ENCODE measurements at places on chromosomes 16 and 17.

GRCh38 chr16:55297910-55298479 is 26.0 kb upstream of the IRX6 start:
- DNase-seq: no peak

DNA sequence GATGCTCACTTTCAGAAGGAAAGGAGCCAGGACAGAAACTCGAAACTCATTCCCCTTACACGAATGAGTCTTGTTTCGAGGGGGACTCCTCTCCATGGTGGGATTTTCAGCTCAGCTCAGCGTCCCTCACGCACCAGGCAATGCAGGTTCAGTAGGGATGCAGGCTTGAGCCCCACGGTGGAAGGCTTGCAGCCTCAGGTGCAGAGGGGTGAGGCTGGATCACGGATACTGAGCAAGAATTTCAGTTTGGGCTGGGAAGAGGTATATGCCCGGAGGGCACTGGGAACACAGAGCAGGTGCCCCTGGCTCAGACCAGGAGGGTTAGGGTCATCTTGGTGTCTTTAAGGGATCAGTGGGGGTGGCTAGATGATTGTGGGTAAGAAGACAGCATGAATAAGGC is 344.9 kb upstream of the TNRC6C start:
- DNase-seq: no peak

DNA sequence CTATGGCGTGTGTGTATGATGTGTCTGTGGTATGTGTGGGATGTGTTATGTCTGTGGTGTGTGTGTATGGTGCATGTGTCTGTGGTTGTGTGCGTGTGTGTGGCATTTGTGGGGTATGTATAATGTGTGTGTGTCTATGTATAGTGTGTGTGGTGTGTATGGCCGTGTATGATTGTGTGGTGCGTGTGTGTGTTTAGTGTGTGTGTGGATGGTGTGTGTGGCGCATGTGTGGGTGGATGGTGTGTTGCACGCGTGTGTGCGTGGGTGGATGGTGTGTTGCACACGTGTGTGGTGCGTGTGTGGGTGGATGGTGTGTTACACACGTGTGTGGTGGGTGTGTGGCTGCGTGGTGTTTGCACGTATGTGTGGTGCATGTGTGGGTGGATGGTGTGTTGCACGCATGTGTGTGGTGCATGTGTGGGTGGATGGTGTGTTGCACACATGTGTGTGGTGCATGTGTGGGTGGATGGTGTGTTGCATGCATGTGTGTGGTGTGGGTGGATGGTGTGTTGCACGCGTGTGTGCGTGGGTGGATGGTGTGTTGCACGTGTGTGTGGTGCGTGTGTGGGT is 5.6 kb upstream of the SLC38A10 start:
- DNase-seq: no peak

- DNase-seq: no peak
Observed at GRCh38 chr16:31880322-31880979, 6.8 kb downstream of the ZNF267 start.

- DNase-seq: no peak
Observed at GRCh38 chr17:80246266-80246681, 14.4 kb upstream of the RNF213 start.

- DNase-seq: no peak
Observed at GRCh38 chr16:47712276-47713224, 251.4 kb downstream of the PHKB start.

DNA sequence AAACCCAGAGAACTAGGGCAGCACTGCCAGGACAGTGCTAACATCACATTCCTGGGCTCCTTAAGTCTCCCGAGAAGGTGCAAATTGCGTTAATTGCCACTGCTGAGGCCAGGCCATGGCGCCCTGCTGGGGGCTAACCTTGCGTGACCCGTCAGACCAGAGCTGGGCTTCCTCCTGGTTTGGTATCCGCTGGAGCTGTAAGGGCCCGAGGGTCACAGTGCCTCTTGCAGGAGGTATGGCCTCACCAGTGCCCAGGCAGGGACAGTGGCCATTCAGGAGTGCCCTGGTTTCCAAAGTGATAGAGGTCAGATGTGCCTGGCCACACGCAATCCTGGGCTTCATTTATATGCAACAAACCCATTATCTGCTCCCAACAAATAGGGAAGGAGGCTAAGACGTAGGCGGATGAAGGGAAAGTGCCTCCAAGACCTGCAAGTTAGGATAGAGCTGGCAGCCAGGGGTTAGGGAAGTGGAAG is 17.7 kb upstream of the ADCY9 start:
- no peak for DNase-seq

DNA sequence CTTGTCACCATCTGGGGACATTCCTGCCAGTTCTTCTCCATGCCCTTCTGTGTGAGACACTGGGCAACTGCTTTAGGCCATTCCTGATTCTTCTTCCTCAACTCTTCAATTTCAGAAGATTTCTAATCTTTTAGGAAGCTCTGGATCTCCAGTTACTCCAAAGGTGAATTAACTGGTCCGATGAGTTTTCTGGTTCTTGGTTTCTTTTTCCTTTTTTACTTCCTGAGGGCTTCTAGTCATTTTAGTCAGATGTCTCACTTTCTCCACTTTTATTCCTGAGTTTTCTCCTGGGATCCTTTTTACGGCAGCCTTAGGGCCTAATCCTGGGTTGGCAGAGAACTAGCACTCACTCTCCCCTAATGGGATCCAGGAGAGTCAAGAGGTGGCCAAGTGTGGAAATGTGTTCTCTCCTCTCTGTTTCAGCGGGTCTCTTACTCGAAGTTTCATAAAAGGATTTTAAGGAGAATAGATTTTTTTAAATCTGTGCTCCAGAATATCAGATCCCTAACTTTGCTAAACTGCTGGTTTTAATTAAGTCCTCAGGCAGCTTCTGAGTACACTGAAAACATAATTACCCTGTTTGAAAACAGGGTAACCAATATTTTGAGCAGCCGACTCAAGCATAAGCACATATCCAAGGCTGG is 107.6 kb downstream of the RMI2 start:
- DNase-seq: no peak

DNA sequence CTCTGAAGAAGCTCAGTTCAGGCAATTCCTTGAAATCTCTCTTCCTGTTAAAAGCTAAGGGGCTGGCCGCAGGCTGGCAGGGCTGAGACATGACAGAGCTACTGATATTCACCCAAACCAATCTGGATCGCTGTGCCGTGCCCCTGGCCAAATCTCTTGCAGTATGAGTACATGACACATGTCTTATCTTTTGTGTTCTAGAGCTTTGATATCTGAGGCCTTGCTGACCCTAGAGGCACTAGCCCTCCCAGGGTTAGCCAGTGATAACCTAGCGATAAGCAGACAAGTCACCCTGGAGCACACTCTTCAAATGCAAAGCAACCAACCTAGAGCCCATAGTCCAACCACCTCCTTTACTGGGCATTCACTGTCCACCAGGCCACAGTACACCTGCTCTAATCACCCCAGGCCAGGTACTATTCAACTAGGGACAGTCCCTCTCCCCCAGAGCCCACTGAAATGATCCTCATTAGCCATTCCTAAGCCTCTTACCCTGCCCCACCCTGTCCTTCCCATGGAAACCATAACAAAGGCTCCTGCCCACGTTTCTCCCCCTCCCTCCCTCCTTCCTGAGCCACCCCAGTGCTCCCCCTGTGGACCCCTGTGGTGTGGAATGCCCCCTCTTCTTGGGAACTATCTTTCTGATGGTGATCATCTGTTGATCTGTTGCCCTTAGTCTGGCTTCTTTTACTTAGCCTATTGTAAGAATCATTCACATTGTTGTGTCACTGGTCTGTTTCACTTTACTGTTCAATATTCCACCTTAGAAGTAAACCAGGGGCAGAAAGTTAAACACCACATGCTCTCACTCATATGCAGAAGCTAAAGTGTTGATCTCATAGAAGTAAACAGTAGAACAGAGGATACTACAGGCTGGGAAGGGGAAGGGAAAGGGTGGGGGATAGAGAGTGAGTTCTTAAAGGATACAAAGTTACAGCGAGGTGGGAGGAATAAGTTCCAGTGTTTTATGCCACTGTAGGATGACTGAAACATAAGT is 52.5 kb downstream of the TEKT5 start:
- DNase-seq: no peak

GRCh38 chr16:76696876-76697275 is 419.7 kb downstream of the CNTNAP4 start:
- no peak for DNase-seq

DNA sequence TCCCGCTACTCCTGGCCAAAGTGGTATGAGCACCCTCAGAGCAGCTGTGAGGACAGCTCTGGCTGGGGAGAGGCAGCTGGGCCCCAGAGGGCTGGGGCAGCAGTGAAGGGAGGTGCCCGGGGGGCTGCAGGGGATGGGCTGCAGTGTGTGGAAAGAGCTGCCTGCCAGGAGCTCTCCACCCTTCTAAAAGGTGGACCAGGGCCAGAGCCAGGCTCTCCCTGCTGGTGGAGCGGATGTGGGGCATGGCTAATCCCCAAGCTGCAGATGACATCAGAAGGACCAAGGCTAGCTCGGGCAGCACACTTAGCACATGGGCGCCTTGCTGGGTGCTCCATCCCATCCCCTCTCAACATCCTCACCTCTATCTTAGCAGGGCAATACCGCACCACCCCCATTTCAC is 103.1 kb downstream of the SDK2 start:
- no peak for DNase-seq

DNA sequence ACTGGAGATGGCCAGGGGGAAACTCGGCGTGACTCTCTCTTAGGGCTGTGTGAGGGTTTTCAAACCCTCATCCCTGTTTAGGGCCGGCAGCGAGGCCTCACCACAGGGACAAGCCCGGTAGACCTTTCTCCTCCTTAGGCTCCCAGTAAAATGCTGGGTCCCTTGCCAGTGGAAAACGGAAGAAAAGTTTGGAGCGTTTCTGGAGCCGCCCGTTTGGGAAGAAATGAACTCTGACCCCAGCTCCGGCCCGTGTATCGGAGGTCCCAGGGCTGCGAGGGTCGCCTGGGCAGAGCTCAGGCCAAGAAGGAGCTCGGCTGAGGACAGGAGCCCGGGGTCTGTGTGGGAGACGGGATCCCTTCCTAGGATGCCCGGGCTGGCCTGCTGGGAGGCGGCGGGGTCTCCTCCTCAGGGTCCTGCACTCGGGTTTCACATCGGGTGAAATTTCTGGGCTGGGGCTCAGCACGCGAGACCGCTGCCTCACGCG is 23.2 kb downstream of the ZNF213 start:
- DNase-seq: peak; percentile 72

- no peak for DNase-seq
Observed at GRCh38 chr17:12744786-12745185, 44.5 kb upstream of the ARHGAP44 start.

- DNase-seq: no peak
Observed at GRCh38 chr17:51118330-51119195, 2.1 kb downstream of the SPAG9 start.

GRCh38 chr16:2468233-2468724 is 2.8 kb upstream of the NTN3 start:
- no peak for DNase-seq

DNA sequence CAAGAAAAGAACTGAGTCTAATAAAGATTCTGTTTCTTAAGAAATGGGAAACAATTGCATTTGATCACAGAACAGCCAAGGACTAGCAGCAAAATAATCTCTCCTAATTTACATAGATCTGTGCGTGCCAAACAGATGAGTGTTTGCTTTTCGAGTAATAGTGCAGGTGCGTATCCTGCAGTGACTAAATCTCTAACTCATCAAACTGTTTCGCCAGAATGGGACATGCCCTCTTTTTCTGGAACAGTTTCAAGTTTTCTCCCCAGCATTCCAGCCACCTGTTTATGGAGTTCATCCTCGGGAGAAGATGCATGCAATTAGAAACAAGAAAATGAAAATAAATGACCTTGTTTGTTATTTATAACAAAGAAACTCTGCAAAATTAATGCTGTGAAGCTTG is 5.7 kb upstream of the TOX3 start:
- peak; percentile 35 for DNase-seq

DNA sequence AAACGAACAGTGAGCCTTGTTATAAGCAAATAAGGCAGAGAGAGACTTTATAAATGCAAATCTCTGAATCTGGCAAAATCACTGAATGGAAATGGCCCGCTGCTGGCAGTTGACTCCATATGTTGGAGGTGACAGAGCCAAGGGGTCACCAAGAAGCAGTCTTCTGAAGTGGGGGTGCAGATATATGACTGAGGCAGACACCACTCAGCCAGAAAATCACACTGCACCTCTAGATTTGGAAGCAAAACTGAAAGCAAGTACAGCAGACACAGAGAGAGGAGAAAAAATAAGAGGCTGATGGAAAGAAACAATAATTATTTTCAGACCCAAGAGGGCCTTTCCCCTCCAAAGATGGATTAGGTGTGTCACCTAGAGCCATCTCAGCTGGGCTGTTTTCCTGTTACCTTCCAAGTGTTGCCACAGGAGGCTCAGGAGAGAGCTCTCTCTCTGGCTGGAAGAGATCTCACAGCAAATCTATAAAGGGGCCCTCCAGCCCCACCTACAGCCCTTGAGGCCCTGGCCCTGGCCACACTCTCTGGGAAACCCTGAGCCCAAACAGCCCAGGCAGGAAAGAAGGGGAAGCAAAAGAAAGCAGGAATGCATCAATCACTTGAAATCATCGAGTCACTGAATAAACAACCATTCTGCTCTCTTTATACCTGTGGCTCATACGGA is 585.1 kb upstream of the PSMD7 start:
- DNase-seq: no peak

DNA sequence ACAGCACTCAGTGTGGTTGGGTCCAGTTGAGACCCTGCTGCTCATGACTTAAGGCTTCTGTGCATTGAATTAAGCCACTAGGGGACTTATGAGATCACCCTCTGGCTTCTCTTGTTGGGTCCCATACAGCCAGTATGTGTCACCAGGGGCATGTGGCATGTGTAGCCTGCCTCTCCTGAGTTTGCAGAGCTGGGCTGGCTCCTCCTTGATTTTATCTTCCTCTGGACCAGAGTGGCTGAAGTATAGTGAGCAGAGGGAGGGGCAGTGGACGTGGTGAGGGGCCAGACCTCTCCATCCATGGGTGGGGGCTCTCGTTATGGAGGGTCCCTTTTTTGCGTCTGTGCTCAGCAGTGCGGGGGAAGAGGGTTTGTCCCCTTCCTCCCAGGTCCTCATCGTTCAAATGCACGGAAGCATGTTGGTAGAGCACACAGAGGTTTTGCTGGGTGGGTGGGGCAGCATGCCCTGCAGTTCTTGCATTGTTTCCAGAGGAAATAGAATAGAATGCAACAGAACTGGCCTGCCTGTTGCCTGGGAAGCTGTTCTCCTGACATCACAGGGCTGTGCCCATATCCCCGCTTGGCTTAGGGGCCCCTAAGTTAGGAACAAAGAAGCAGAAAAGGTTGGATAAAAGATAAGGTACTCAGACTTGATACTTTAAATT is 77.4 kb downstream of the SPECC1 start:
- no peak for DNase-seq

DNA sequence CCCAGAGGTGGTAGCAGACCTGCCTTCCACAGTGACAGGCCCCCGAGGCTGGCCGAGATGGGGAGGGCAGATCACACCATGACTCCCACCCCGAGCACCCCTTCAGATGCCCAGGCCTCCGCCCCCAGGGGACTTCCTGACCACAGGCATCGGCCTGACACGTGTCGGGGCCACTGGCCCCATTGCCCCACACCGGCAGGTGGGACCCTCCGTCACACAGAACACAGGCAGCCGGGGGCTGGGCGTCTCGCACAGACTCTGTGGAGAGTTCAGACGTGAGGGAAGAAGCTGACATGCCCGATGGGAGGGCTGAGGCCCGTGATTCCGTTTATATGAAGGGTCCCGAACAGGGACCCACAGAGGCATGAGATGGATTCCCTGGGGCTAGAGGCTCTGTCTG is 51.3 kb upstream of the GNG13 start:
- DNase-seq: no peak
